Choroid plexus epithelial cell (primary cell): ENCODE measurements at places on chromosomes 2 and 18.
A peak's percentile ranks its signal among the peaks of the same experiment; 100 is the strongest.

- peak; percentile 85 for DNase-seq
Observed at GRCh38 chr2:106085181-106085940, 108.7 kb downstream of the UXS1 start.

DNA sequence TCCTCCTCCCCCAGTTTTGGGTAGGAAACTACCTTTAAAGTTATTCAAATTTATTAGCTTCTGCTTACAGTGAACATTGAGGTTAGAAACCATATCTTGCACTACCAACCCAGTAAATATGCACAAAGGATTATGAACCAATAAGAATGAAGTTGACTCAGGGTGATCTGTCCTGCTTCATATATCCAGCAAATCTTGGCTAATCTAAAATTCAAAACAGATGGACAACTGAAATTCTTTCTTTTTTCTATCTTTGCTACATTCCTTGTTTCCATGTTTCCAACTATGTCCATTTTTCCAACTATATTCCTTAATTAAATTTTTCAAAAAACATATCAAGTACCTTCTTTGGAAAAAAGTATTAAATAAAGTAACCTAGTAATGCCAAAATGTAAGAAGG lies 149.3 kb downstream of the FAM124B start:
- no peak for DNase-seq

GRCh38 chr18:31102941-31103340 lies 720 bp upstream of the DSC2 start:
- no peak for DNase-seq

GRCh38 chr2:58553937-58554336 lies 312.8 kb upstream of the FANCL start:
- peak; percentile 30 for DNase-seq

DNA sequence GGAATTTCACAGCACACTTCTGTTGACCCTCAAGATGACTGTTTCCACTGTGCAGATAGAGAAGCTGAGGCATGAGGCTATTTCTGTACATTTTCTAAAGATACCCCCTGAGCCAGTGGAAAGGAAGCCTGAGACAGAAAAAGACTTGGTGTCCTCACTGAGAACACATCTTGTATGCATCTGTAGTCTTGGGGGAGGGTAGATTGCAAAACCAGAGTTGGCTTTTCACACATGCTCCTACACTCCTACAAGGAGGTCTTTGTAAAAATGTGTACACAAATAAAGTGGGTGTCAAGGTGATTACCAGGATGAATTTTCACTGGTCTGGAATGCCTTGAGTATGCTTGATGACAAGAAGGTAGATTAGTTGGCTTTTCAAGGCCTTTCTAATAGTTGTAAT lies 98.0 kb downstream of the KCTD18 start:
- DNase-seq = peak; percentile 82

- DNase-seq = no peak
Observed at GRCh38 chr2:139000131-139000785, 220.1 kb upstream of the NXPH2 start.

DNA sequence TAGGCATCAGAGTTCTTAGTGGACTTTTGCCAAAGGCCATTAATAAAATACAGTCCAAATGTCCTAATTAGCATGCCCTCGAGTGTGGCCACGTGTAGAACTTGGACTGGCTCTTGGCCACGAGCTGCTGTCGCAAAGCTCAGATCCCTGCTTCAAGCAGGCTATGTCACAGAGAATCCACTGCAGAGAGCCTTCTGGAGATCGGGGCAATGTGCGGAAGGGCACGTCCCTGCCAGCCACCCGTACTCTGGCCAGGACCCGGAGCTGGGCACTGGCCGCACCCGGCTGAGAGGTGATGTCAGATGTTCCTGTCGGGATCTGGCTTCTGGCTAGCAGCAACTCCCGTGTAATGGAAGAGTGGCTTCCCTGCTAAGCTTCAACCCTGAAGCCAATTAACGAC lies 432.7 kb upstream of the ID2 start:
- DNase-seq = no peak

- DNase-seq = no peak
Observed at GRCh38 chr18:62768558-62768943, 53.2 kb downstream of the PHLPP1 start.
